Kidney glomerular epithelial cell (primary cell): ENCODE measurements at places on chromosomes 13 and 19.

GRCh38 chr19:40235238-40236025 is 8.9 kb upstream of the CCNP start:
- DNase-seq, result no peak

DNA sequence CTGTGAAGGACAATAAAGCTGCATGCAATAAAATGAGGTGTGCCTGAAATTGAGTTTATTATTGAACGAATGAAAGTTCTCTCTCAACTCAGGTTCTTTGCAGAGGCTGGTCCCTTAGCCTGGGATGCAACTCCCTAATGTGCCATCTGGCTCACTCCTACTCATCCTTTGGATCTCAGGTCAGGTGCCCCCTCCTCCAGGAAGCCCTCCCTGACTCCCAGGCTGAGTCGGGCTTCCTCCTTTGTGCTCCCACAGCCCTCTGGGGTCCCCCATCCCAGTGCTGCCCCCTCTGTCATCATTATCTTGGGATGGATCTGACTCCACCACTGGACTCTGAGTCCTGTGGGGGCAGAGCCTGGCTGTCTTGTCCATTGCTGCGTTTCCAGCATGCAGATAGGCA is 2.7 kb upstream of the IRGC start:
- DNase-seq, result no peak

DNA sequence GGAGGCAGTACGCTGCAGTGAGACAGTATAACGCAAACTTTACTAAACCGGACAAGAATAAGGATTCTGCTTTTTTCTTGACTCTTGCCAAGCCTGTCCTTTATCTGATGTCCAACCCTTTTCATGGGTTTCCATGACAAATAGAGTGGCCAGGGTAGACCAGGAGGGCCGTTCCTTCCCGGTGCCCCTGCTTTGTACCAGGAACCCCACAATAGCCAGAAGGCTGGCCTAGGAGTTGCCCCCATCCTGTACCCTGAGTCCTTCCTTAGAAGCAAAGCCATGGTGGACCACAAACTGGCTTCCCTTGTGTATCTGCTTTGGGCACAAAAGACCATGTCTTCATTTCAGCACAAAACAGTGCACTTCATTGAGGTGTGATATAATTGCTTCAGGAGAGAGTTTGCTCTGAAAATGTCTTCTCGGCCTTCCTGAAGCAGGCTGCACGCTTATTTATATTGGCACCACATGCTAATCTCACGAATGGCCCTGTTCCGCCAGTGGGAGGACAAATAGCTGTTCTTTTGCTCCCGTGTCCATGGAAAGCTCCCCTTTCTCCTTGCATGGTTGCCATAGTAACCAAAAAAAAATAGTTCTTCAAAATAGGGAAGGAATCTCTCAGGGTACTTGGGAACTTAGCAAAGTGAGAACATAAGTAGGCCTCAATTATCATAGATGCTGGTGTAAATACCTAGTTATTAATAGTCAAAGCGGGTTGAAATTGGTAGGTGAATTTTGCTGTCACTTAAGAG is 222.1 kb downstream of the ZIC5 start:
- no peak for DNase-seq

DNA sequence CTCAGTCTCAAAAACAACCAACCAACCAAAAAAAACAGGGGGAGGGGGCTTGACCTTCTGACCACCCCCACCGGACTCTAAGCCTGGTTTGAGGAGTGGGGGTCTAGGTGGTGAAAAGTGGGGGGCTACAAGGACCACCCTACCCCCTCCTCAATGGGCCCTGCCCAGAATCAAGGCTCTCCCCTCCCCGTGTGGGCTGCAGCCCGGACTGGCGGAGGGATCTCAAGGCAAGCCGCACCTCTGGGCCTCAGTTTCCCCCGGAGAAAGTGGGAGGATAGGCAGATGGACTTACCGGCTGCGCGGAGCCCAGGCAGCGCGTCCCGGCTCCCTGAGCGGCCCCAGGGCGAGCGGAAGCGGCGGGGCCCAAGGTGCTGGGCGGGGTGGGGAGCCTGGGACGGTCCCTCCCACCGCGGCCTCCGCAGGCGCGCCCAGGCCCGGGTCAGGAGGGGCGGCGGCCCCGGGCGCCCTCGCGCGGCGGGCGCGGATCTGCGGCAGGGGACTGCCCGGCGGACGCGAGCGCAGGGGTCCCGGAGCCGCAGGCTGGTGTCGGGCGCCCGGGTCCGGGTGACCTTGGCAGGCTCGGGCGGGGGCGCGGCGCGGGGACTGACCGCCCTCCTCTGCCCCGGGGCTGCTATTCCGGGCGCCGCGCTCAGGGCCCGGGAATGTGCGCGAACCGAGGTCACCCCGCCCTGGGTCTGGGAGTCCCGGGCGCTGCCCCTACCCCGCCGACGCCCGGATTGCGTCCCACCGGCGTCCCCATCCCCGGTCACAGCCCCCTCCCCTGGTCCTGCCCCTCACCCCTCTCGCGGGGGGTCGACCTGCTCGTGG is at the start of gene ADAMTSL5:
TSS of gene ADAMTSL5 (minus strand) at position 349 of the 828 bp plus-strand sequence. CDS start 2,076 bp downstream, outside the sequence.
- DNase-seq, result no peak

DNA sequence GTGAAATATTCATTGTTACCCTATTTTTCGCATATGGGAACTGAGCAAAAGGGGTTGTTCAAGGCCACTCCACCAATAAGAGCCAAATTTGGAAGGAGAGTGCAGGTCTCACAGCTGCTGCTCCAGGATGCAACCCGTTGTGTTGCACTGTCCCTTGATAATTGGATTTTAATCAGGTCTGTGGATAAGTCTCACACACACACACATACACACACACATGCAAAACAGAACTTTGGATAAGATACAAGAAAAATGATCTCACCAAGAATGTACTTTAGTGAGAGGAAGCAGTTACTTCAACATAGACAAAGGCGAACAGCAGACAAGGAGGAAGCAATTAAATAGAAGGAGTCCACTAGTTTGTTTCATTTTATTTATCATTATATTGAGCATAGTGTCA is 127.3 kb upstream of the EDNRB start:
- DNase-seq, result no peak

GRCh38 chr19:13207846-13208671 is 57.8 kb downstream of the IER2 start:
- peak; percentile 12 for DNase-seq

DNA sequence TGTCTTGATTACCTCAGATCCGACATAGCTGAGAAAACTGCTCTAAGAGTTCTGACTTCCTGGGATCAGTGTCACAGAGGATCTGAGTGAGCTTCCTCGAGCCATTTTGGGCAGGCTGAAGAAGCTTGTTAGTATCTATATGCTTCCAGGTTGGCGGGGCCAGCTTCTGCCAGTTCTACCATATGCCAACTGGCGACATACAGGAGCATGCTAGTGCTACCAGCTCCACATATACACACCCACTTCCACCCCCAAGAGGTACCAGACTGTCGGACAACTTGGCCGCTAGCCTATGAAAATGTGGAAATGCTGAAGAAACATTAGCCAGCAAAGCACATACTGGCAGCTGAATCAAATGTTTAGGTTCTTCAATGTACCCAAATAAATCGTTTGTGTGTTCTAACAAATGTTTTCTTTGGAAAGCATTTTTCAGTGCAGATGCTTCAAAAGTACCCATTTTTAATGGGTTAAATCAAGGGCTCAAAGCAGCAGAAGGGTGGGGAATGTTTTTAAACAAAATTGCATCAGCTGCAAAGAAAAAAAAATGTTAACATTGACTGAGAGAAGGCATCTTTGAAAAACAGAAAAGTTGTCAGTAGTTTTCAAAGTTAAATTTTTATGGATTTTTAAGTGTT is 163.7 kb downstream of the KLF12 start:
- DNase-seq, result no peak

GRCh38 chr19:31668921-31669320 is 319.7 kb upstream of the TSHZ3 start:
- no peak for DNase-seq

DNA sequence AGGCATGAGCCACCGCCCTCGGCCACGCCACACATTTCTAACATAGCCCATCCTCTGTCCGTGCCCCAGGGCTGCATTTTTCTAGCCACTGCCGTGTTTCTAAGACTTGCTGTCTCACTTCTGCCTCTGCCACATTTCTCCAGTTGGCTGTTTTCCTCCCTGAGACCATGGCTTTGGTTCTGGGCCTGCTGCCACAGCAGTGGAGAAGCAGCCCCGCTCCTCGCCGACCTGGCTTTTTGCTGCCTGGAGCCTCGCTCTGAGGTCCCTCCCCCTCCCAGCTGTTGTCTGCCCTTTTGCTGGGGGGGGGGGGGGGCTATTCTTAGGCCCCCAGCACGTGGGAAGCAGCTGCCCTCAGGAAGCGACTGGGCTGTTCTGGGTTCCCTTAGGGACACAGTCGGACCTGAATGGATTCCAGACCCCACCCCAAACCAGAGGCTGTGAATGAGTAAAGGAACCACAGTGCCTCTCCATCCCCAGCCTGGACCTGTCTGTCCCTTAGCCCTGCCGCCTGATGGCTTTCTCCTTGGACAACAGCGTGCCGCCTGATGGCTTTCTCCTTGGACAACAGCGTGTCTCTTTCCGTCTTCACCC is 3.3 kb downstream of the GYS1 start:
- no peak for DNase-seq

- no peak for DNase-seq
Measured at GRCh38 chr13:48885027-48885395, 90.7 kb upstream of the FNDC3A start.

- no peak for DNase-seq
Measured at GRCh38 chr13:26923824-26924605, 163.4 kb upstream of the GPR12 start.

- peak; percentile 79 for DNase-seq
Measured at GRCh38 chr13:74135326-74136083, 1.3 kb upstream of the KLF12 start.

- no peak for DNase-seq
Measured at GRCh38 chr13:26474286-26474685, 83.2 kb upstream of the WASF3 start.

DNA sequence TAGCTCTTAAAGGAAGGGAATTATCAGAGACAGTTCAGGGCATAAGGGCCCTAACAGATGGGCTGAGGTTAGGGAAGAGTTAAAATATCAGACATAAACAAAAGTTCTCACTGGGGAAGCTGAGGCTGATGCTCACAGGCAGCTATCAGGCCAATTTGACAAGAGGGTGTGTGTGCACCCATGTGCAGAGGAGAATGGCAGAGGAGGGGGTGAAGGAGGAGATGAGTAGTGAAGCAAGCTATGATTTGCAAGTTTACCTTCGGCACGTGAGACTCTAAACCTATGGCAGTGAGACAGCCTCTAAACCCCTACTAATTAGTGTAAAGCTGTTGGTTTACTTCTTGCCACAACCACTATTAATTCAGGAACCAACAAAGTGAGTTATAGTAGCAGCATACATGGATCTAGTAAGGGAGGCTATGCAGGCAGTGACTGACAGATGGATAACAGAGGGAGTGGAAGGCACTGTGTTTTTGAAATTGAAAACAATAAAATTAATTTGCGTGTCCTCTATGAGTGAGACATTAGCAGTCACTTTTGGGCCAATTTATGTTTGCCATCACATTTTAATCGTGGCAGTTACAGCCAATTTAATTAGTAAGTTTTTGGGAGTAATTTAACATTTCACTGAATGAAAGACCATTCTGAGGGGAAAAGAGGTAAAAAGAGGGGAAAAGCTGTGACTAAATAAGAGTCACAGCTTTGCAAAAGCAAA is 99.6 kb upstream of the HTR2A start:
- no peak for DNase-seq

DNA sequence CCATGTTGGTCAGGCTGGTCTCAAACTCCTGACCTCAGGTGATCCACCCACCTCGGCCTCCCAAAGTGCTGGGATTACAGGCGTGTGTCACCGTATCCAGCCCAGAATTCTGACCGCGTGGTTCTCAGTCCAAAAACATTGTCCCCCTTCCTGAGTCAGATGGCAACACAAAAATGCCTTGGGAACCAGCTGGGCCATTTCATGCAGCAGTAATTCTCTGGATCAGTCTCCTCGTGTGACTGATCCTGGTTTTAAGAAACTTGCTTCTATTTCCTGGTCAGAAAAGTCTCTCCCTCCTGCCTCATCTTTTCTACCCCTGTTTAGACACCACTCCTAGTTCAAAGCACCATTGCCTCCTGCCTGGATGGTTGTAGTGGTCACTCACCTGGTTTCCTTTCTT is 60.9 kb upstream of the USP29 start:
- DNase-seq, result no peak

- DNase-seq, result no peak
Measured at GRCh38 chr13:35557475-35557874, 81.0 kb upstream of the MAB21L1 start.

DNA sequence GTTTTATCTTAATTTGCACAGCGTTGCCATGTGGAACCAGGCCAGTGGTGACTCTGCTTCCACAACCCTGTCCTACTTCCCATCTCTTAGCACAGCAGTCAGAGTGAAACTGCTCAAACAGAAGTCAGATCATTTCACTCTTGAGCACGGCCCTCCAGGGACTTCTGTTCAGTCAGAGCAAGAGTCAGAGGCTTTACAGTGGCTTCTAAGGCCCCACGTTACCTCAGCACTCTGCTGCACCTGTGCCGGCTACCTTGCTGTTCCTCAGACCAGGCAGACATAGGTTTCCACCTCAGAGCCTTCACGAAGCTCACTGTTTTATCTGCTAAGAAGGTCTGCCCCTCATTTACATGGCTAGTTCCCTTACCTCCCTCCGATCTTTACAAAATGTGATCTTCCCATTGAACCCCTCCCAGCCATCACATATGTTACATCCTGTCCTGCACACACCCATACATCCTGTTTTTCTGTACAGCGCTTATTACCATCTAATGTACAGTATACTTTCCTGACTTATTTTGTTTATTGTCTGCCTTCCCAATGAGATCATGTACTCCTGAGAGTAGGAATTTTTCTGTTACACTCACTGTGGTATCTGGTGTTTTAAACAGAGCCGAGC is 41.6 kb downstream of the TM9SF2 start:
- no peak for DNase-seq

GRCh38 chr19:45117671-45118070 is 24.7 kb downstream of the PPP1R37 start:
- DNase-seq, result no peak

- no peak for DNase-seq
Measured at GRCh38 chr13:43397111-43397510, 373.7 kb downstream of the DNAJC15 start.

- no peak for DNase-seq
Measured at GRCh38 chr13:43195551-43195950, 172.2 kb downstream of the DNAJC15 start.
